ENCODE measurements at places on chromosomes 16 and 17.
A peak's percentile ranks its signal among the peaks of the same experiment; 100 is the strongest.

- DNase-seq, result no peak
Measured at GRCh38 chr17:16986391-16986790, 14.5 kb upstream of the TNFRSF13B start.

DNA sequence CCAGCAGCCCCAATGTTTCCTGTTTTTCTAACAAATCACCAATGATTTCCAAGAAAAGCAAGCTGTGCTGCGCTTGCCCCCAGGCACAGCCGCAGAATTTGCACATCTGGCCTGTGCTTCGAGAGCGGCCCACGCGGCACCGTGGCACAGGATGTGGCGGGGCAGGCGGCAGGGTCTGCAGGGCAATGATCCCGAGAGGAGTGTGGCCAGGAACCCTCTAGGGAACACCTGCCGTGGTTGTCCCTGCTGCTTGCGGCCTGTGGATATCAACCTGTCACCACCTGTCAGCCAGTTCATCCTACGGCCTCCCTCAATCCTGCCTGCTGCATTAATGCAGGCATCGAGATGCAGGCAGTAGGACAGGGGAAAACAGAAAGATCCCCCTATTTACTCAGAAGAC lies 24.0 kb downstream of the PIK3R5 start:
- no peak for DNase-seq

GRCh38 chr16:50334106-50334975 lies 34.4 kb downstream of the BRD7 start:
- DNase-seq, result no peak

- DNase-seq, result no peak
Measured at GRCh38 chr16:75317532-75317931, 66.1 kb upstream of the BCAR1 start.

GRCh38 chr17:40777459-40777858 lies 4.9 kb downstream of the KRT27 start:
- no peak for DNase-seq

GRCh38 chr17:18107061-18107790 lies 1.3 kb upstream of the MYO15A start:
- DNase-seq, result no peak

GRCh38 chr17:75414488-75414887 lies 9.0 kb upstream of the GRB2 start:
- DNase-seq, result no peak

DNA sequence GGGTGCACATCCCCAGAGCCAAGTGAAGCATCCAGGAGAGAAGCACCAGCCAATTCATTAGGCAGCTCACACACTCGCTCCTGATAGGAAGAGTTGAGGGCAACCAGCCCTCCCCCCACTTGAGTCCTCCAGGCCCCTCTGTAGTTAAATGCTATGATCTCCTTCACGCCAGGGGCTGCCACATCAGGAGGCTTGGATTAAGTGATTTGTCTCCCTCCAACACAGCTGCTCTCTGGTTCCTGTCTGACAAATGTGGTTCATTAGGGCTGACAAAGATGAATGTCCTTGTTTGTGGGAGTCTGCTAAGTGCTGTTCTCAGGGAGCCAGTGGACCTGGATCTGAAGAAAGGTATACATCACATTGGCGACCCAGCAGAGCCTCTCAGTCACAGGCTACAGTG lies 94.5 kb upstream of the WSCD1 start:
- no peak for DNase-seq

- no peak for DNase-seq
Measured at GRCh38 chr16:71387045-71387871, 28.7 kb downstream of the CALB2 start.

DNA sequence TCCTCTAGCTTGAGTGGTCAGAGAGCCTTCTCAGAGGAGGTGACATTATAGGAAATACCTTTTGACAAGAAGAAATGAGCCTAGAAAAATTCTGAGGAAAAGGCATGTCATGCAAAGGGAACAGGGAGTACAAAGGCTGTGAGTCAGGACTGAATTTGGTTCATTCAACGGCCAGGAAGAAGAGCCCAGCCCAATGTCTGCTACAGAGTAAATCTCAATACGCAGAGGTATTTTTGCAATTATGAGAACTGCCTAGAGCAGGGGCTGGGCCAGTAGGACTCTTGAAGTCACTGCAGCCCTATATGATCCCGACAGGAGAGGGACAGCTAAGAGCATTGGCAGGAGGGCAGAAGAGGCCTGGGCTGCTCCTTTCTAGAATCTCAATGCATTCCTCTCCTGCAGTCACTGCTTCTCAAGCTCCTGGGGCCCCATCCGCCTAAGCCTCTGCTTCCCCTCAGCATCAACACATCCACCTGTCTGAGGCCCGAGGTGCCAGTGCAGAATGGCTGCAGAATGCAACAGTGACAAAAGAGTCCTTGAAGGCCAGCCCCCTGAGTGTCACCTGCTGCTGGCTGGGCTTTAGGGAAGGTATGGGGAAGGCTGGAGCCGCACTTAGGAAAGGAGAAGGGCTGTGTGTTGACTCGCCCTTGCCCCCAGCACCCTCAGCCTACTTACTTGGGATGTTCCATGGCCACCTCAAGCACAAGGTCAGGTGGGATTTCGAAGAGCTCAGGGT lies 20.1 kb downstream of the NOS2 start:
- no peak for DNase-seq

DNA sequence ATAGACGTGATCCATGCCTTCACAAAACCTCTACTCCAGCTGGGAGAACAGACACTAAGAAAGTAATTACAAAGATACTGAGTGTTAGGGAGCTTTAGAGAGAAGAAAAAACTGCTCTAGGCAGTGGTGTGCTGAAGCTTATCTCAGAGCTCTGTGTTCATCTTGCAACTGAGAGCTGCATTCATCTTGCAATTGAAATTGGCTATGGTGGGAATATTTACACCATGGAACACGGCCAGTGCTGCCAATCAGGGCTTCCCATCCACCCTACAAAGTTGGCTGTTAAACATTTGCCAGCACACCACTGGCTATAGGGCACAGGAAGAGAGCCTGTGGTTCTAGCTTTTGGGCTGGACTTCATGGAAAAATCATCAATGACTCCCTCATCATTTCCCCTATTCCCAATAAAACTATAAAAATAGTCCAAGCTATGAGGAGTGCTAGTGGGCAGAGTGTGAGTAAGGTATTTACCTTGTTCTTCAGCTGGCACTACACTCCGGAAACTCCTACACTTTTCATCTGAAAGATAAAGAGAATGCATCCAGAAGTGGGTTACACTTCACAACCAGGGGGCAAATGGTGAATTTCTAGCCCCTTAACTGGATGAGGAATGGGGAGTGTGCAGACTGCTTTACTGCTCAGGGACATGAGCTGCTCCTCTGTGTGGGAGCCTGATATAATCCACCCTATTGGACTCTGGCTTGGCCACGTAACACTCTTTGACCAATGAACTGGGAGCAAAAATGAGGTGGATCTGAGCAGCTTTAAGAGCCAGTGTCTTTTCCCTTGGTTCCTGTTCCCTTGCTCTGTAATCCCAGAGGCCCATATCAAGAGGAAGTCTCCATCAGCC lies 11.6 kb downstream of the GSG1L2 start:
- DNase-seq, result no peak

DNA sequence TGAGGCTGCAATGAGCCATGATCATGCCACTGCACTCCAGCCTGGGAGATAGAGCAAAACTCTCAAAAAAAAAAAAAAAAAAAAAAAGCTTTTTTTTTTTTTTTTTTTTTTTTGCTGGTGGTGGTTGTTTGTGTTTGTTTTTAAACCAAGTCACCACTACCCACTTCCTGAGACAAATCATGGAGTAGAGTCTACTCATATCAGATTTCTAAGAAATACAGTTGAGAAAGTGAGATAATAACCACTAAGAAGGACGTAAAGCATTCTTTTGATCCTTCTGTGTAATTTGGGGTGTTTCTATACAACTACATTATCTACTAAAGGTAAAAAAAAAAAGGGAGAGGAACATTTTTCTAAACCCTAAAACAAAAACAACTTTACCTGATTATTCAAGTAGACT lies 38.0 kb downstream of the AXIN2 start:
- no peak for DNase-seq

GRCh38 chr17:45357364-45357997 lies 40.7 kb upstream of the MAP3K14 start:
- no peak for DNase-seq

DNA sequence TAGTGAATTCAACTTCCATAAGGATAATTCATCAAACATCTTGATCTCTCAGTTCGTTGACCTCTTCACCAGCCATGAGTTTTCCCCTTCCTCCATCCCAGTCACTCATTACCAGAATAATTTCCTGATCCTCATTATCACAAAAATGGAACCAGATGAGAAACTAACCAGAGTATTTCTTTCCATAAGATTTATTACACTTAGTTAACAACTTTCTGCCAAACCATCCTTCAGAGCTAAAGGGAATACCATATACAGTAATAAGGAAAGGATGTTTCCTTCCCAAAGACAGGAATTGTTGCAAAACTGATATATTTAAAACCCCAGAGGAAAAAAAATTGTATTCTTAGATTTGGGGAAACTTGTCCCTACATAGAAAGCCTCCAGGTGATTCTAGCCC lies 8.6 kb downstream of the KRTAP29-1 start:
- no peak for DNase-seq

DNA sequence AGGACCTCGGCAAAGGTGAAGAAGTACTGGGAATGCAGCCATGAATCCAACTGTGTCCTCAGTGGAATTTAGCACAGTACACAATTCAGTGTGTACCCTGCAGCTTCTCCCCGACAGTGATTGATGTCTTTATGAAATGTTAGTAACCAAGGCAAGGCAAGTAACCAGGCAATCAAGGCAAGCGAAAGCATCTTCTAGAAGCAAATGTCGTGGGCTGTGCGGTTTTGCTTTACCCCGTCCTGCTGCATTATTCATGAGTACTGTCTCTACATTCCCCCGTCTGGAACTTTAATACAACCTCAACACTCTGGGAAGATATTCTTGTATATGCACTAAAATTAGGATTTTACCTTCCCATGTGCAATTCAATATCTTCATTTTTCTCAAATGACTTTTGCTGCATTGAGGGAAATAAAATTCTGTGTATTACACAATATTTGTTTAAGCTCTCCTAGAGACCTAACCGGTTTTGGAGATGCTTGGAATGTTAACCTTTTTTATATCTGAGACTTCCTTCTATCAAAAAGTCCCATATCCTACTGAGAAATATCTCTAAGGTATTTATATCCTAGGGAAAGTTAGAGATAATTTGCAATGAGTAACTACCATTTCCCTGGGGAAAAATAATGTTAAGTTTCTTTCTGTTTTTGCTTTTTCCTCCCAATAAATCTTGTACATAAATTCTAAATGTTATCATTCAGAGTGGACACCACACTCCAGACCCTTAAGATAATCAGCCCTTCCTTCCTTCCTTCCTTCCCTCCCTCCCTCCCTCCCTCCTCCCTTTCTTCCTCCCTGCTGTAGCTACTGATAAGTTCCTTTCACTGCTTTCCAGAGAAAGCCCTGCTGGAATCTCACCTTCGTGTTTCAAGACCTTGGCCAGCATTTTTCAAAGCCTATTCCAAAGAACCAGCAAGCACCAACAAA lies 51.9 kb upstream of the ADORA2B start:
- DNase-seq, result no peak

- no peak for DNase-seq
Measured at GRCh38 chr17:64075913-64076312, 54.0 kb downstream of the ERN1 start.

GRCh38 chr17:39576187-39576586 lies 31.5 kb downstream of the NEUROD2 start:
- no peak for DNase-seq

GRCh38 chr17:21043296-21044232 lies 753 bp upstream of the USP22 start:
- peak; percentile 93 for DNase-seq

GRCh38 chr16:76118344-76118743 lies 158.9 kb upstream of the CNTNAP4 start:
- no peak for DNase-seq
